Type B pancreatic cell (in vitro differentiated cells): ENCODE measurements at places on chromosomes 1 and 21. TPM values are rescaled to one million over a fixed set of nuclear protein-coding genes. Genes with fewer than 3 reads are reported as not detected.

DNA sequence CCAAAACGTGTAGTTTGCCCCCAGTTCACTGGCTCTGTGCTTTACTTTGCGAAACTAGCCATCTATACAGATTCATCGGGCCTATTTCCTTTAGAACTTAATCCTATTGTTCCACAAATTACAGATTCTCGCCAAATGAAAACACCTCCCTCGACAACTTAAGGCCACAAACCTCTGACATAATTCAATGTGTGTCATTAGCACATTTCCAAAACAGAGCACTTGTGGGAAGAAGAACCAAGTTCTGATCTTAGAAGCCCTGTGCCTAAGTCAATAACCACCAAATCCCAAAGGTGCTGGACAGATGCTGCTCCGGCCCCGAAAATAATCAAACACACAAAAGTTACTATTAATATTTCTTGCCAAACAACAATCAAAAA lies 93.9 kb downstream of the SLC45A1 start:
- H3K4me3 ChIP-seq, result no peak overlapping the region
- no peak for DNase-seq
- peaks cover 23% of the 10 kb centered on the region for H3K36me3 ChIP-seq
- no peaks in the 10 kb centered on the region for H3K27me3 ChIP-seq

DNA sequence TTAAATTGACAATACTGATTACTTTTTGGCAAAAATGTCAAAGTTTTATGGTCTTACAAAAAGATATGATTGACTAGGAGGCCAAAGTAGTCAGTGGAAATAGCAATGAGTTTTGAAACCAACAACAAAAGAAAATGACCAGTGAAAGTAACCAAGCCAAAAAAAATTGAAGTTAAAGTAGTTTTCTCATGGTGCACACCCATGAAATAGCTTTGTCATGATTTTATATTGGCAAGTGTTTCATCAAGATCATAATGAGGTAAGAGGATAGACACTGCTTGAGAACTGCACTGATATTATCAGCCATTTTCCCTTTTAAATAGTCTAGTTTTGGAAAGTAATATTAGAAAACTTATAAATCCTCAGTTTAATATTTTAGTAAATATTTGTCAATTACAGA lies 206.2 kb upstream of the ADAMTS5 start:
- no peak overlapping the region for H3K27ac ChIP-seq
- H3K4me3 ChIP-seq, result no peak overlapping the region
- no peaks in the 10 kb centered on the region for H3K36me3 ChIP-seq
- H3K27me3 ChIP-seq, result no peaks in the 10 kb centered on the region
- peaks cover 5% of the 10 kb centered on the region for H3K4me1 ChIP-seq

Gene SLC9C2
- total RNA-seq, result 0.60 TPM in 1 of 2 replicates, not detected in the other

DNA sequence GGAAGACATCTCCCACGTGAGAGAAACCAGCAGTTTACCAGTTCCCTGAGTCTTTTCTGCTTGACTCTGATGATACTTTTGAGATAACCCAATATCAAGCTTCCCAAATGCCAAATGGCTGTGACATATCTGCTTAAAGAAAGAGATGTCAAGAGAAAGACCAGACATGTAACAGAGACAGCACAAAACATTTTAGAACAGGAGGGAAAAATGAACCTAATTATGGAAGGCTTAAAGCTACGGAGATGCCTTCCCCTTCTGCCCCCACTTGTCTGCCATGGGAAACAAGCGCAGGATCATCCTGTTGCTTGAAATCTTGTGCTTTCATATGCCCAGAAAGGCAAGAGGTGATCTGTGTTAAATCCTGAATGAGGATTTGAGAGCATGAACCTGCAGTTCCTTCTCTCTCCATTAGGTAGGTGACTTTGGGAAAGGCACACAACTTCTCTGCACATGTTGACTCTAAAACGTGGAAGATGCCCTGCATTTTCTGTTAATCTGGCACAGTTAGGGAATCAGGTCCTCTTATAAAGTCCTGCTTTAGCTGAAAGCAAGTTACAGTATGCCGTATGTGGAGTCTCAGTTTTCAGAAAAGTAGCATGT lies 46.7 kb upstream of the MTR start:
- no peak overlapping the region for H3K4me3 ChIP-seq
- H3K36me3 ChIP-seq, result no peaks in the 10 kb centered on the region
- no peak for DNase-seq
- H3K4me1 ChIP-seq, result no peaks in the 10 kb centered on the region
- peaks cover 5% of the 10 kb centered on the region for H3K27me3 ChIP-seq
